ENCODE measurements at places on chromosomes 4 and X. TPM values are rescaled to one million over a fixed set of nuclear protein-coding genes. Genes with fewer than 3 reads are reported as not detected.

GRCh38 chr4:120977435-120977997, 55.0 kb upstream of the PRDM5 start:
- peak; percentile 7 for DNase-seq
- H3K36me3 ChIP-seq: no peaks in the 10 kb centered on the region
- no peaks in the 10 kb centered on the region for H3K27me3 ChIP-seq
- H3K4me1 ChIP-seq: no peaks in the 10 kb centered on the region

- H3K4me3 ChIP-seq: no peak overlapping the region
- no peak for DNase-seq
- H3K27ac ChIP-seq: peak overlapping the region; percentile 84
- H3K36me3 ChIP-seq: no peaks in the 10 kb centered on the region
- no peaks in the 10 kb centered on the region for H3K27me3 ChIP-seq
- peaks cover 8% of the 10 kb centered on the region for H3K4me1 ChIP-seq
Observed at GRCh38 chr4:139814323-139815015, 148.8 kb downstream of the MGST2 start.

Gene FAM149A
- total RNA-seq: 20.1 TPM

Gene TCEAL2
- total RNA-seq: 2.9 TPM

Gene SH3D19
- 281 TPM for total RNA-seq

Gene NXF2
- not detected for total RNA-seq

- no peaks in the 10 kb centered on the region for H3K27me3 ChIP-seq
- H3K36me3 ChIP-seq: no peaks in the 10 kb centered on the region
- no peak for DNase-seq
- no peak overlapping the region for H3K27ac ChIP-seq
Observed at GRCh38 chr4:162830899-162831298, 335.8 kb downstream of the NAF1 start.

Gene FMR1NB
- not detected for total RNA-seq

Gene TAF7L
- total RNA-seq: not detected

GRCh38 chr4:185535612-185536410, 504 bp upstream of the PDLIM3 start:
- no peak for DNase-seq
- no peaks in the 10 kb centered on the region for H3K36me3 ChIP-seq
- H3K27ac ChIP-seq: peak overlapping the region; percentile 89
- peak overlapping the region; percentile 67 for H3K4me3 ChIP-seq

DNA sequence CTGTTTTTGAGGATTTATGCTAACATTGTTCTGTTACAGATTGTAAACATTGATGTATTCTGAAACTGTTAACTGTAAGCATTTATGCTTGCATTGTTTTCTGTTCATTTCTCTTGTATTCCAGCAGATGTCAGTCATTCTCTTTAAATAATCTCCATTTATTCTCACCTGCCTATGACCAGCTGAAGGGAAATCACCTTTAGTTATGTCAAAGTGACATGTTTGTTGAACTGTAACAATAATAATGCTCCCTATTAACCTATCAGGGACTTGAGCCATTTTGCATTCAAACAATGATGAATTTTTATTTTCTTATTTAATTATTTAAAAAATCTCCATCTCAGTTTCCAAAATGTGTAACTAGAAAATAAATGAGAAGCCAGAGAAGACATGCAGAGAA, 58.0 kb downstream of the SPCS3 start:
- H3K4me1 ChIP-seq: no peaks in the 10 kb centered on the region
- H3K36me3 ChIP-seq: no peaks in the 10 kb centered on the region
- H3K27me3 ChIP-seq: no peaks in the 10 kb centered on the region

DNA sequence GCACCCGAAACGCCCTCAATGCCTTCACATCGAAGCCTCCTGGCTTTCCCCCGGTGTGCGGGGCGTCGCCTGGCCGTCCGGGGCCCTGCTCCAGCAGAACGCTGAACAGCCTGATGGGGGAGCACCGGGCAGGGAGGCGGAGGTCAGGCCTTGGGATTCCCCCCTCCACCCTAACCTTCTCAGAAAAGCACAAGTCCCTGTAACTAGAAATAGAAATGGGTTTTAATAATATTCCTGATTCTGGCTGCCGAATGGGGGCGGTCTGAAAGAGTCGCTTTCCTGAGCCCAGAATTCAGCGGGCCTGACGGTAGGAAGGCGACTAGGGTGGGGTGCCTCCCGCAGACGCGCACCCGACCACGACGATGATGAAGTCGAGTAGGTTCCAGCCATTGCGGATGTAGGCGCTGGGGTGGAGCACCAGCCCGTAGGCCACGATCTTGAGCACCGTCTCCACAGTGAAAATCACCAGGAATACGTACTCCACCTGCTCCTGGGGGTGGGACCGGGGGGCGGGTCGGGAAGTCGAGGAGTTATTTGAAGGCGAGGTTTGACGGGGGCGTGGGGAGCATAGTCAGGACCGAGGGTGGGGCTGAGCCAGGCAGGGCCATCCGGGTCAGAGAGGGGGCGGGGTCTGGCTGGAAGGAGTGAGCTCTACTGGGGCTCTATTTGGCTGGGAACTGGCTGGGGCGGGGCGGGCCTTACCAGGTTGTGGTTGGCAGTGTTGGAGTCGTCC, 2.5 kb downstream of the CACNA1F start:
- H3K36me3 ChIP-seq: no peaks in the 10 kb centered on the region
- no peaks in the 10 kb centered on the region for H3K4me1 ChIP-seq
- H3K27ac ChIP-seq: no peak overlapping the region
- H3K4me3 ChIP-seq: no peak overlapping the region

- no peaks in the 10 kb centered on the region for H3K27me3 ChIP-seq
- no peaks in the 10 kb centered on the region for H3K4me1 ChIP-seq
- no peak overlapping the region for H3K4me3 ChIP-seq
- DNase-seq: no peak
Observed at GRCh38 chr4:40378619-40379018, 43.5 kb downstream of the CHRNA9 start.

GRCh38 chr4:85659610-85660218, 184.8 kb downstream of the ARHGAP24 start:
- H3K27me3 ChIP-seq: no peaks in the 10 kb centered on the region
- H3K4me1 ChIP-seq: no peaks in the 10 kb centered on the region
- H3K36me3 ChIP-seq: no peaks in the 10 kb centered on the region
- H3K4me3 ChIP-seq: no peak overlapping the region
- peak overlapping the region; percentile 8 for H3K27ac ChIP-seq
- DNase-seq: no peak

DNA sequence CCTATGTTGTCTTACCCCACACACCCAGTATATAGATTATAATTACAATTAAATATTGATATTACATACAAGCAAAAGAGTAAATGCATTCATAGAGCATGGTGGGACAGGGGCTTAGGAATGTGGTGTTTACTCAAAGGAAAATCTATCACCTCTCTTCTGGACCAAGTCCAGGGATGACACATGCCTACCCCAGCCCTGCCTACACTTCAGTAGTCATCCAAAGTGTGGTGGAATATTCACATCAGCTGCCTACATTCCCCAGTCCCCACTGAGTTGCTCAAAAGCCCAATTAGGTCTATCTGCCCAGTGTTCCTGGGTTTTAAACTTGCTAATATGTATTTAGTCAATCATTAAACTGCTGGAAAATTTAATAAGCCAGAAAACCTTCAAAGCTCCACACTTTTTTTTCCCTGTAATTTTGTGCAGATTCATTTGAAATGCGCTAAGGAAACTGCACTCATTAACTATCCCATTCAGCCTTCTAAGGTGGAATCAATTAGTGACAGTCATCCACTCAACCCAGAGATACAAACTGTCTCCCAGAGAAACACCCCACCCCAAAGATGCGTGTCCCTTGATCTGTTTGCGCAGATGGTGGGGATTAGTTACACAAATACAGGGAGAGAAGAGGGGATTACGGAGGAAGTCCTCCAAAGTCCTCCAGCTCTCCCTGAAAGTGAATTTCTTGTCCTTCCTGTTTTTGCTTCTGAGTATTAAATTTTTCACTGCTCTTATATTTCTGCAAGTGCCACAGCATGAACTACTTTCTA, 91.7 kb upstream of the KDR start:
- H3K36me3 ChIP-seq: no peaks in the 10 kb centered on the region
- H3K4me1 ChIP-seq: no peaks in the 10 kb centered on the region
- H3K4me3 ChIP-seq: no peak overlapping the region
- DNase-seq: no peak
- no peak overlapping the region for H3K27ac ChIP-seq

DNA sequence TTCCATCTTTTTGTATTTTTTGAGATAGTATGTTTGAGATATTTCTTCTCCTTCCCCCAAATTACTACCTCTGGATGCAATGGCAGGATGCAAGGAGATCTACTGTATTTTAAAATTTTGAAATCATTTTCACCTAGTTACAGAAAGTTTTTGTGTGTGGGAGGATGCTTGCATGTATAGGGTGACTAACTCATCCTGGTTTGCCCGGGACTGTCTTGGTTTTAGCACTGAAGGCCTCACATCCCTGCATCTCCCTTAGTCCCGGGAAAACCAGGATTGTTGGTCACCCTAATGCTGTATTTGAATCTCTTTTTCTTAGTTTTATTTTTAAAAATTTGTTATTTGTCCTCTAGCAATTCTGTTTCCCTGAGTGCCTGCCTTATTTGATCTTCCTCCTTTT, 12.1 kb downstream of the SUPT20HL2 start:
- no peaks in the 10 kb centered on the region for H3K36me3 ChIP-seq
- no peaks in the 10 kb centered on the region for H3K4me1 ChIP-seq
- H3K27ac ChIP-seq: no peak overlapping the region
- peaks cover 15% of the 10 kb centered on the region for H3K27me3 ChIP-seq
- H3K4me3 ChIP-seq: no peak overlapping the region

DNA sequence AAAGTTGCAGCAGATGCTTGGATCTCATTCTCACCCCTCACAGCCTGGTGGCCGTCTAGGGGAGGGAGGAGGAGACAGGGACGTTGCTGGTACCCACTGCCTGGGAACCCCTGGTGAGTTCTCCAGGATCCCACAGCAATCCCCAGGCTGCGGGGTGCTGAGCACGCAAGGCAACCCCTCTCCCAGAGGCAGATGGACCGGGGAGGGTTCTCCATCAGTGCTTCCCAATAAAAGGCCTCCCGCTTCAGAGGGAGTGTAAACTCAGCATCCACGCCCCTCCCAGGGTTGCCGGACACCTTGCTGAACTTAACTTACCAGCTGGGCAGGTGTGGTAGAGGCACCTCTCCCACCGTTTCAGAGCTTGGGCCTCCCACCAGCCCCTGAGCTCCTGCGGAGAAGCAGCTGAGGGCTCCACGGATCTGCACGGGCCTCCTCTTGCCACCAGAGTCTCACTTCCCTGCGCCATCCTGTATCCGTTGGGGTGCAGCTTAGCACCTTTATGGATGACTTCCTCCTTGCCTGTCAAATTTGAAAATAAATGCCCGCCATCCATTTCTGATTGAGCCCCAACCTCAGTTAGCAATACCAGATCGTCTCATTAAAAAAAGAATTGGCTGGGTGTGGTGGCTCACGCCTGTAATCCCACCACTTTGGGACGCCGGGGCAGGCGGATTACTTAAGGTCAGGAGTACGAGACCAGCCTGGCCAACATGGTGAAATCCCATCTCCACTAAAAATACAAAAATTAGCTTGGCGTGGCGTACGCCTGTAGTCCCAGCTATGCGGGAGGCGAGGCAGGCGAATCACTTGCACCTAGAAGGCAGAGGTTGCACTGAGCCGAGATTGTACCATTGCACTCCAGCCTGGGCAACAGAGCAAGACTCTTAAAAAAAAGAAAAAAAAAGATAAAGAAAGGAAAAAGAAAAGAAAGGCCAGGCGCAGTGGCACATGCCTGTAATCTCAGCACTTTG, 14.8 kb upstream of the TBC1D14 start:
- H3K27ac ChIP-seq: no peak overlapping the region
- no peaks in the 10 kb centered on the region for H3K36me3 ChIP-seq
- H3K27me3 ChIP-seq: no peaks in the 10 kb centered on the region
- H3K4me1 ChIP-seq: peaks cover 15% of the 10 kb centered on the region
- DNase-seq: no peak
- no peak overlapping the region for H3K4me3 ChIP-seq

DNA sequence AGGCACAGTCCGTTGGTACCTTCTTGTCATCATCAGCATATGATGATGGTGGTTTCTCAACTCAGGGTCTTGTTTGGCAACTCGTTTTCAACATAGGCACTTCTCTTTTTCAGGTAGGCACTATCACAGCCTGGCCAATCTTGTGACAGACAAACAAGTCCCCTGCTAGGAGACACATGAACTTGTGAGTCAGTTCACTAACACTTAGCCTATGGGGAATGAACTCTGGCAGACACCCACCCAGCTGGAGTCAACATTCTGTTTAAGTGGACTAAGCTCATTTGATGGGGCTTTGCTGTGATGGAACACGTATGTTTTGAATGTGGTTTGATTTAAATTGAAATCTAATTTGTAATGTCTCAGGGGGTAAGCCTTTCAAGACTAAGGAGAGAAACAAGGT, 100.7 kb upstream of the MAMLD1 start:
- no peak overlapping the region for H3K4me3 ChIP-seq
- H3K4me1 ChIP-seq: no peaks in the 10 kb centered on the region
- no peaks in the 10 kb centered on the region for H3K36me3 ChIP-seq
- H3K27me3 ChIP-seq: no peaks in the 10 kb centered on the region
- H3K27ac ChIP-seq: no peak overlapping the region

DNA sequence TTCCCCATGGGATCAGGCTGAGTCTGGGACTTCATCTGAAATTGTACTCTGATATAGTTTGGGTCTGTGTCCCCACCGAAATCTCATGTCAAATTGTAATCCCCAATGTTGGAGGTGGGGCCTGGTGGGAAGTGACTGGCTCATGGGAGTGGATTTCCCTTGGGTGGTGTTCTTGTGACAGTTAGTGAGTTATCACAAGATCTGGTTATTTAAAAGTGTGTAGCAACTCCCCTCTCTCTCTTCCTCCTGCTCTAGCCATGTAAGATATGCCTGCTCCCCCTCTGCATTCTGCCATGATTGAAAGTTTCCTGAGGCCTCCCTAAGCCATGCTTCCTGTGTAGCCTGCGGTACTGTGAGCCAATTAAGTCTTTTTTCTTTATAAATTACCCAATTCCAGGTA, 61.0 kb downstream of the RASGEF1B start:
- H3K4me3 ChIP-seq: no peak overlapping the region
- H3K27ac ChIP-seq: no peak overlapping the region
- no peak for DNase-seq
- H3K36me3 ChIP-seq: no peaks in the 10 kb centered on the region
- H3K4me1 ChIP-seq: no peaks in the 10 kb centered on the region

DNA sequence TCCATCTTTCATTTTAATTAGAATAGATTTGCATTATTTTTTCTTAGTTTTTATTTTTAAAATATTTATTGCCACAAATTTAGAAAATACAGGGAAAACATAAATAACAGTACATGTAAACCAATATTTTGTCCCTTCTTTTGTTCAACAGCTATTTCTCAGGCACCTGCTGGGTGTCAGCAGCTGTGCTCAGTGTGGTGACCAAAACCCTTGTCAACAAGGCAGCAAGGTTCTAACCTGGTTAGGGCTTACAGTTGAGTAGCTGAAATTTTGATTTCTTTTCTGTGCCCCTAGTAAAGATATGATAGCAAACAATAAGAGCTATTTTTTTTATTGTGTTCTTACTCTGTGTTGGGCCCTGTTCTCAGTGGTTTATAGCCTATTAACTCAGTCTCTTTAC, 128.1 kb downstream of the PTTG2 start:
- H3K27ac ChIP-seq: no peak overlapping the region
- H3K36me3 ChIP-seq: peaks cover 6% of the 10 kb centered on the region
- DNase-seq: no peak
- no peaks in the 10 kb centered on the region for H3K27me3 ChIP-seq
- no peak overlapping the region for H3K4me3 ChIP-seq

Gene PROM1
- total RNA-seq: not detected
